NCI-H748 treated with DMSO at 0.1 percent for 48 hours (cell line): ENCODE measurements at places on chromosomes 2 and 18.

DNA sequence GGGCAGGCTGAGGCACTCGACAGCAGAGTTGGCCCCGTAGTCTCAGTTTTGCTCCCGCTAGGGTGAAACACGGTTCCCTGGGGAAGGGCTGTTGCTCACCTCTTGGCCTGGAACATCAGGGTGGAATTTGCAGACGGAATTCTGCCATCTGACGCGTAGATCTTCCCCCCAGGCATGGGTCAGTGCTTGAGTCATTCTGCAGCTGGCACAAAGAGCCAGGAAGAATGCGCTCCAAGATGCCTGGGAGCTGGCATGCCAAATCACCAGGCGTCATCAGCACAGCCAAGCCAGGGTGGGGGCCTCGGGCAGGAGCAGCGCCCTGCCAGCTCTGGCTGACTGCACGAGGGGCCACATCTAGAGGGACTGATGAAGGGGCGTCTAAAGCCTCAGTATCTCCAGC is 42.7 kb downstream of the ODC1 start:
- no peak for DNase-seq

- DNase-seq, result peak; percentile 40
These were observed 626 bp downstream of the CAPN10 start for GRCh38 chr2:240586919-240587800.

DNA sequence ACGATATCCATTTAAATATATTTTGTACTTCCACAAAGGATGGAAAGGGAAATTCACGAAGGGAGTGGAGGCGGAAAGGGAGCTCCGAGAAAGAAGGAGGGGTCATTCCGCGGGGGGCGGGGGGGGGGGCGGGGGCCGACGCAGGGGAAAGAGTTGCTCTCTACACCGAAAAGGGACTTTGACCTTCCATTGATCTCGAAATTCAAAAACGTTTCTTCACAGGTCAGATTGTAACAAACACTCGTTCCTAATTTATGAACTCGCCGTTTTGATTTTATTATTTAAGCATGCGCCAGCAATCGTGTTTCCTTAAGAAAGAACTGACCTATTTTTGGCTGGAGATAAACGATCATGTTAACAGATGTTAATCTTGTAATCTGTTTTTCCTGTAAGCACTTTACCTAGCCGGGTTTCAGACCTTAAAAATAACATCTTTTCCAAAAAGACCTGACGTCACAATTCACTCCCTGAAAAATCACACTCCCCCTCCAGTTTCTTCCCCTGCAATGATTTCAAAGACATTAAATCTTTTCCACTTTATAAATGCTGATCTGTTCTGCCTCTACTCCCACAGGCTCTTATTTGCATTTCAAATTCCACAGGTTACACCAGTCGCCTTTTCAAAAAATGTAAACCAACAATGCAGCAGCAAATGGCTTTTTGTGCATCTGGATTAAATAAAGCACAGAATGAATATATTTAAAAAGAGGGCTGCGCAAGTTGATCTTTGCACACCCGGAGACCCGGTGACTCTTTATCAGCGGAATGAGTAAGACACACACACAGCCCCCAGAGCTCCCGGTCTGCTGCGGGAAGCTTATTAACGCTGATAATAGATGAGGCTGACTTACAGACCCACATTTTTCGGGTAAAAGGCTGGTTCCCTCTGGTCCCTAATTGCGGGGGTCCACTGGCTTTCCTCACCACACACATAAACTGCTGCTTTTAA is 1.6 kb downstream of the ZNF516 start:
- peak; percentile 86 for DNase-seq

GRCh38 chr18:55275039-55275901 is 312.7 kb downstream of the TCF4 start:
- no peak for DNase-seq

DNA sequence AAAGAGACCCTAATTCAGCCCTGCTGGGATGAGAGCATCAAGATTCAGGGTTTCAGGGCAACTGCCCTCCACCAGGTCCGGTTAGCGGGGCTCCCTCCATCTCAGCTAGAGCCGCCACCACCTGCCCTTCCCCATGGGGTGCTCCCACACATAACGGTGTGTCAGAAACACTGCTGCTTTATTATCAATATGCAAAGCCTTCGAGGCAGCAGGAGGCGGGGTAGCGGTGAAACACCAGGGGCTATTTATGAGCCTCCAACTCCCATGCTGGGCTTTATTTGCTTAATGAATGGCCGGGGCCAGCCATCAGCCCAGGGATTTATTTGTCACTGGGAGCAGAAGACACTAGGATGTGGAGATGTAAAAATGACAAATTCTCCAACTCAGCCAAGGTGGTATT is 109.8 kb downstream of the GALNT14 start:
- no peak for DNase-seq

GRCh38 chr18:35688757-35689156 is 107.2 kb downstream of the GALNT1 start:
- no peak for DNase-seq

DNA sequence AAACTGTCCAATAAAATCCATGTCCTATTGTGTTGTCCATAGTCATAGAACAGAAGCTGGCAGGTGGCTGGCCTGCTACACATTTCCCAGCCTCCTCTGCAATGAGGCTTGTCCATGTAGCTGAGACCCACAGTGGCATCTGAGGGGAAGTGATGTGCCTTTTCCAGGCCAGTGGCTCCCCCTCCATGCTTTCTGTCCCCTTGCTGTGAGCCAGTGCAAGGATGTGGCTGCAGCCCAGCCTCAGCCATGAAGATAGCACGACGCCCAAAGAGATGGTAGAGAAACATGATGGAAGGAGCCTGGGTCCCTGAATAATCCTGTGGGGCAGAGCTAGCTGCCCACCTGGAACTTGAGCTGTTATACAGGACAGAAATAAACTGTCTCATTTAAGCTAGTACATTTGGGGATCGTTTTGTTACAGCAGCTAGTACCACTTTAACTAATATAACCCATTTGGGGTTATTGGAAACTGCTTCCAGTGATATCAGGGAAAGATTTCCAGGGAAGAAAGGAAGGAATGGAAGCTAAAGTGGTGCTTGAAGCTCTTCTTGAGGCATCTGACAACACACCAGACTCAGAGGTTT is 40.3 kb downstream of the SFXN5 start:
- no peak for DNase-seq

- DNase-seq, result no peak
These were observed 133.5 kb downstream of the SOX11 start for GRCh38 chr2:5825686-5826085.

- DNase-seq, result peak; percentile 32
These were observed 163.6 kb downstream of the CAPN13 start for GRCh38 chr2:30643674-30644073.

DNA sequence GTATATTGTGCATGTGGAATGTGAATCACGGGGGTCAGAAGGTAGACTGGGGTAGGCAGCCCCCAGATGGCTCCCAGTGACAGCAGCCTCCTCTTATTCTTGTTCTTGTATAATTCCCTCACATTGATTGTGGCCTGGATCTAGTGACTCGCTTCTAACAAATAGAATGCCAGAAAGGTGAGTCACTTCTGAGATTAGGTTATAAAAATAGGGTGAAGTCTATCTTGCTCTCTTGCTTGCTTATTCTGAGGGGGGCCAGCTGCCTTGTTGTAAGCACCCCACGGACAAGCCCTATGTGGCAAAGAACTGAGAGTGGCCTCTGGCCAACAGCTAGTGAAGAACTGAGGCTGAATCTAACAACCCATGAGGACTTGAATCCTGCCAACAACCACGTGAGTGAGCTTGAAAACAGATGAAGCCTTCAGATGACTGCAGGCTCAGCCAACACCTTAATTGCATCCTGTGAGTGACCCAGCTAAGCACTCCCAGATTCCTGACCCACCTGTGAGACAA is 15.6 kb upstream of the RMND5A start:
- no peak for DNase-seq

DNA sequence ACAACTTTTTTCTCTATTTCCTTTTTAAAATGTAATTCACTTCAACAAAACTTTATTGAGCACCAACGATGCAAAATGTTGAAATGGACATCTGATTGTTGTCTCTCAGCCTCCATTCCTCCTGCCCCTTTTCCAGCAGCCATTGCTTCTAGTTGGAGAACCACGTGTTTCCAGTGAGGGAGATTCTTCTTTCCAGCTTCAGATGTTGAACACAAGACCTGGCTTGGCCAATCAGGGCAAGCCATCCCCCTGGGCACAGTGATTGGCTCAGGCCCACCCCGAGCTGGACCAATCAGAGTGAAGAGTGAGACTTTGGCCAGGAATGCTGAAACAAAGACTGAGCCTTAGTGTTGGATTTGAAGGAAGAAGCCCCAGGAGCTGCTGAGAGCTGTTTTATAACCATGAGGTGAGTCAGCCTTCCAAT is 59.0 kb downstream of the E2F6 start:
- no peak for DNase-seq

DNA sequence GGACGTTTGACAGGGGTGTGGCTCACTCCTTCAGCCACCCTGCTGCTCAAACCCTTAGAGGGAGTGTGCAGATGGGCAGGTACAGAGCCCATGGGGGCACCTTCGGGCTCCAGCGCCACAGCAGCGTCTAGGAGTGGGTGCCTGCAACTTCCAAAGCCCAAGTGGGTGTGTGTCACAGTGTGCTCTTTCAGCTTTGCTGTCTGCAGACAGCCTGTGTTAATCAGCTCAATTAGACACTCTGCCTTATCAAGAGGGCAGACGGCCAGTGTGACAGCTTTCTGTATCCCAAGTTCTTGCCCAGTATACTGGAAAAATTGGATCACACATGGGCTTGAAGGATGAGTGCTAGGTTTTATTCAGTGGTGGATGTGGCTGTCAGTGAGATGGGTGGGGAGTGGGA is 96.7 kb downstream of the AP1S3 start:
- no peak for DNase-seq

- DNase-seq, result no peak
These were observed 63.2 kb upstream of the NPAS2 start for GRCh38 chr2:100756704-100757103.

DNA sequence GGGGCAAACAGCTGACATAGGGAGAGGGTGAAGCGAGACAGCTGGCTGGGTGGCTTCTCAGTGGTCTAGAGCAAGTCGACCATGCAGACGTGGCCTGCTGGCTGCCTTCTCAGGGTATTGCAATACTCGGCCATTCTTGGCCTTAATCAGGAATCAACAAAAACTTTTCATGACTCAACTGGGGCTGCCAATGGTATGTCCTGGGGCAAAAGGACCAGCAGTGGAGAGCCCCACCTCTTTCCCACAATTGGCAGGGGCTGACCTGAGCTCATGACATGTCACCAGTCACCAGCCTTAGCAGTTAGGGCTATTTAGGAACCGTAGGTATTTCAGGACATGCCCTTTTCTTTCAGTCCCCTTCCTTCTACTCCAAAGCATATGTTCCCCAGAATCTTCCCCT is 19.1 kb downstream of the PLA2R1 start:
- DNase-seq, result no peak

- no peak for DNase-seq
These were observed 53.4 kb downstream of the THADA start for GRCh38 chr2:43542285-43542933.

DNA sequence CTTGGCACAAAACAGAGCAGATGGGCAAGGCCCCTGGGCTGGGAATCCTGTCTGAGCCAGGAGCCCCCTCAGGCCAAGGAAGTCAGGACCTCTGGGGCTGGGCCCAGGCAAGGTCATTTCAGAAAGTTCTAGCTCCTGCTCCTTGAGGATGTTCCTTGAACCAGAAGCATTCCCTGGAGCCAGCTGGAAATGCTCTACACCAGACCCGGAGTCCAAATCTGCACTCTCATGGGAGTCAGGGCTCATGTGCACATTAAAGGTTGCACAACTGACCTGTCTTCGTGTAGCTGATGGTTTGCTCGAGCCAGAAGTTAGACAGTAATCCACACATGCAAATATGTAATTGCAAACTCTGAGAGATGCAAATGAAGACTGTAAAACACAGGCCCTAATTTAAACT is 18.0 kb downstream of the PARD6G start:
- no peak for DNase-seq

- DNase-seq, result no peak
These were observed 113.0 kb upstream of the SLC1A4 start for GRCh38 chr2:64876137-64876647.

DNA sequence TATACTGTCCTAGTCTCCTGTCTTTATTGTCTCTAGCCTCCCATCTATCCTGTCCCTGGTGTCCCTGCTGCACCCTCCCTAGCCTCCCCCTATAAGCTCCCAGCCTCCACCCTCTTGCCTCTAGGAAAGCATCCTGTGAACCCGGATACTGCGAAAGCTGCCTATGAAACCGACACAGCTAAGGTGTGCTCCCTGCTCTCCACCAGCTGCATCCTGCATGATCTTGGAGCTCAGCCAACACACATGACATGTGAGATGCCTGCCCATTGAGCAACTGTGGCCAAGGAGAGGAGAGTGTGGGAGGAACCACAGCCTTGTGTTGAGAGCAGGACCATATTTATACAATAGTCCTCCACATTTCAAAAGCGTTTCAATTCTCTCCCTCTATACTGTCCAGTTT is 187.1 kb downstream of the ZBTB7C start:
- peak; percentile 88 for DNase-seq

GRCh38 chr18:24266131-24266530 is 127.3 kb downstream of the CABYR start:
- no peak for DNase-seq

DNA sequence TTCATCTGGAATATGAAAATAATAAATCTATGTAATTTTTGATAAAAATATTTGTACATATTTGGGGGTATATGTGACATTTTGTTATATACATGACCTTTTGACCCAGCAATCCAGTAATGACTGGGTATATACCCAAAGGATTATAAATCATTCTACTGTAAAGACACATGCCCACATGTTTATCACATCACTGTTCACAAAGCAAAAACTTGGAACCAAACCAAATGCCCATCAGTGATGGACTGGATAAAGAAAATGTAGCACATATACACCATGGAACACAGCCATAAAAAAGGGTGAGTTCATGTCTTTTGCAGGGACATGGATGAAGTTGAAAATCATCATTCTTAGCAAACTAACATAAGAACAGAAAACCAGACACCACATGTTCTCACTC is 472.1 kb upstream of the DDX18 start:
- DNase-seq, result no peak

GRCh38 chr2:167487728-167488127 is 599.4 kb downstream of the XIRP2 start:
- no peak for DNase-seq

DNA sequence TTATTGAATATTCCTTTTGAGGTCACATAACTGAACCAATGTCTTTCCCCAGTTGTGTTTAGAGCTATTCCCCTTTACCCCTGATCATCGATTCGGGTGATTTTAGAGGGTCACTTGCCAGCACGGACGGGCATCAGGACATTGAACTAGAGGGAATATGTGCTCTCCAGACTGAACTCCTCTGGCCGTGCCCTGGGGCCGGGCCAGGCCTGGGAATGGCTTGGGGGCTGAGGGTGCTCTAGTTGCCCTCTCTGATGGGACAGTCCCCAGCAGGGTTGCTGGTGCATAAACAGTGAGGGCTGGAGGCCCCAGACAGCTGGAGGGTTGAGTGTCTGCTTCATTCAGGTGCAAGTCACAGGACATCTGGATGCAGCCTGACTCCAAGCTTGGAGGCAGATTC is 90.7 kb downstream of the SMIM21 start:
- DNase-seq, result no peak

DNA sequence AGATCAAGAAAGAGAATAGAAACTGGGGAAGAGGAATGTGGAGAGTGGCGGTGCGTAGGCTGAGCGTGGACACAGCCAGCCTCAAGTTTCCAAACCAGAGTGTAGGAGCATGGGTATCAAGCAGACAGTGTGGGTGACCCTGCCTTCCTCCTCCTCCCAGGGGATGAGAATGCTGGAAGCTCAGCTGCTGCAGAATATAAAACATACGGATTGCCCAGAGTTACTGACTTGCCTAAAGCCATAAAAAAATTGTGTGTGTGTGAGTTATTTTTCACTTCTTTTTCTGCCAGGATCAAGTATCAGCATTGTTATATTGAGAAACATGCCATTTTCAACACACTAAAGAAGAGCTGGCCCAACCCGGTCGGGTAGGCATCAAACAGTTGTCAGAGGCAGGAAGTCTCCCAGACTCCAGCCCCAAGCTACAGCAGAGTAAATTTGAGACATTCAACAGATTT is 333.3 kb upstream of the ACVR2A start:
- DNase-seq, result no peak
